T-helper 17 cell (primary cell): ENCODE measurements at places on chromosomes 7 and 10.

GRCh38 chr7:40742270-40742669 lies 607.5 kb downstream of the SUGCT start:
- no peak for DNase-seq

DNA sequence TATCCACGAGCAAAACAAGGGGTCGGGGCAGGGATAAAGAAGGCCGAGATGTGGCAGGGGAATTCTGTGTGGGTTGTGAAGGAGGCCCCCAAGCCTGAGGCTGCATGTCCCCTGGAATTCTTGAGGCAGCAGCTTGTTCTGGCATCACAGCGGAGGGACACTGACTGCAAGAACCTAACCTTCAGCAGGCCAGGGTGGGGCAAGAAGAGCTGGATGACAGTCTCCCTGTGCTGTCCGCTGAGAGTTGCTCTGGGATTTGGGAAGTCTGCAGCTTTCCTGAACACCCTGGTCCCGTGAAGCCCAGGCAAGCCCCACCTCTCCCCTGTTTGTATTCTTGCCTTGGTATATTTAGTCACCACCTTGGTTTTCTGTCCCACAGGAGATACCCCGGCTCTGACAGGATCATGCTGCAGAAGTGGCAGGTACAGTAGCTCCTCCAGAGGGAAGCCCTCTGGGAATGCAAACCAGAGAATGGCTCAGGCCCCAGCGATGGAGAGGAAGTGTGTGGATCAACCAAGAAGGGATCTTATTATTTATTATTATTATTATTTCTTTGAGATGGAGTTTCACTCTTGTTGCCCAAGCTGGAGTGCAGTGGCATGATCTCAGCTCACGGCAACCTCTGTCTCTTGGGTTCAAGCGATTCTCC lies 1.9 kb upstream of the LRRC18 start:
- no peak for DNase-seq

- no peak for DNase-seq
Measured at GRCh38 chr7:156198277-156198676, 386.0 kb upstream of the SHH start.

GRCh38 chr10:37947526-37947925 lies 28.9 kb downstream of the ZNF25 start:
- DNase-seq, result no peak

DNA sequence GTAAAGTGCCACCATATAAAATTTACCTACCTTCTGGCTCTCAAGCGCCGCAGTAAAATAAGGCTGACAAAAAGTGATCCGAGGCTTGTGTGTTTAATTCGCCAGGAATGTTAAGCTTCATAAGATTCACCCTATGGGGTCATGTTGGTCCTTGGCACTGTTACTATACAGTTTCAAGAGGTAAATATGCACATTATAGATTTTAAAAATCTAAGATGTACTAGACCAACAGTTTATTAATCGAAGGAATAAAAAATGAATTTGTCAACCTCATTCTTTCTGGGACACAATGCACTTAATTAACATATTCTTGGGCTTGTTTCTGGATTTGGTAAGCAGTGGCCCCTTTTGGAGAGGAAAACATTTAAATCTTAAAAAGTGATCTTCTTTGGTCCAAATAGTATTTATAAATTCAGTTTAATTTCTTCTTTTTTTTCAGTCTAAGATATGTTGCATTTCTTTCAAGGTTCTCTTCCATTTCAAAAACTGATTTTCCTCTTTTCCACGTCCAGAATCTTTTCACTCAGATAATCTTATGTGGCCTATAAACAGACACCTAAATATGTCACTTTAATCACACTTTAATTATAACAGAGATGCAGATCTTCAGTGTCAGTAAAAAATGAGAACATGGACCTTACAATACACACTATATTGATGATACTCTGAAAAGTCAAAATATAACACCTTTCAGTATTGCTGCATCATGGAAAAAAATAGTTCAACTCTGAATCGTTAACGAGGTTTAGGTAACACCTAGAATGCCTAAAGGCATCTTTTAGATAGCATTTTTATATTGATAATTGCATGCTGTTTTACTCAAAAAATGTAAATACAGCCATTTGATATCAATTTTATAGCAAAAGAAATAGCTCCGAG lies 3.8 kb upstream of the SKIDA1 start:
- no peak for DNase-seq

DNA sequence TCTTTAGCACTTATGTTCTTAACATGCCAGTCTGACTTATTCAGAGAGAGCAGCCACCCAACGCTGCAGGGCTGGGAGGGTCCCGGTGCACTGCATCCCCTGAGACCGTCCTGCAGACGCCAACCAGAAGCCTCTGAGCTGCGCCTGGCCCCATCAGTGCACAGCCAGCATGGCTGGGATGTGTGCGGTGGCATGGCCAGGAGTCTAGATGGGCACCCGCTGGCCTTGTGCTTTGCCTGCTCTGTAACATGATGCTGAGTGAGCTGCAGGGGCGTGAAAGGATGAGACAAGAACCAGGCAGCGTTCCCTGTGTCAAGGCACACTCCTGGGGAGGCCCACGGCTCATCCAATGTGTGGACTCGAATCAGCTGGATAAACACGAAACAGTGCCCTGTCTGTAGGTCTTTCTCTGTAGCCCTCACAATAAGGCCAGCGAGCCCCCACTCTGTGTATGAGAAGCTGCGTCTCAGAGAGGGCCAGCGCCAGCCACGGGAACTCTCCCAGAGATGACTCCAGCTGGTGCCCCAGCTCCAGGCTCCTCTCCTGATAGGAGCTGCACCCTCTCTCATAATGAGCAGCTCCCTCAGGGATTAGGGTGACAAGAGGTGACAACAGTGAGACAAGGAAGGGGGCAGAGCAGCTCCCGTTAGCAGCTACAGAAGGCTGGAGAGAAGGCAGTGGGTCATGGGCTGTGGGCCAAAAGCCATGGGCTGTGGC lies 96.8 kb downstream of the TNS3 start:
- DNase-seq, result no peak

GRCh38 chr10:21525367-21526187 lies at the start of gene SKIDA1:
Gene SKIDA1 (minus strand): TSS chr10:21525682. CDS start chr10:21517822, 7,860 bp downstream.
- DNase-seq, result peak; percentile 53

DNA sequence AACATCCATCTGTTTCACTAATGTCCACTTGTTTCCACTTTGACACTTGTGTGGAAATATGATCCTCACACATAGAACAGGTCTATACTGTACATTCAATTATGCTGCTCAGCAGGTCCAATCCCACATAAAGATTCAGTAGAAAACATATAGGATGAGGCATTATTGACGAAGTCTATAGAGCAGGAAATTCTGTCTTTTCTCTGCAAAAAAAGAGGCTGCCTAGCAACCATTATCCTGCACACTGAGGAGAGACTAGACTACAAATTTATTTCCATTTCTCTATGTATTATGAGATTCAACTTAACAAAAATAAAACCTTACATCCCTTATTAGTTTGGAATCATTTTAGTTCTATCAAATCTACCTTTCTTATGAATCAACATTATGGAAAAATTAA lies 204.6 kb upstream of the POM121L12 start:
- DNase-seq, result no peak

- DNase-seq, result no peak
Measured at GRCh38 chr10:27500886-27501285, 3.2 kb upstream of the RAB18 start.

- no peak for DNase-seq
Measured at GRCh38 chr7:151260883-151261282, 12.4 kb upstream of the SMARCD3 start.

DNA sequence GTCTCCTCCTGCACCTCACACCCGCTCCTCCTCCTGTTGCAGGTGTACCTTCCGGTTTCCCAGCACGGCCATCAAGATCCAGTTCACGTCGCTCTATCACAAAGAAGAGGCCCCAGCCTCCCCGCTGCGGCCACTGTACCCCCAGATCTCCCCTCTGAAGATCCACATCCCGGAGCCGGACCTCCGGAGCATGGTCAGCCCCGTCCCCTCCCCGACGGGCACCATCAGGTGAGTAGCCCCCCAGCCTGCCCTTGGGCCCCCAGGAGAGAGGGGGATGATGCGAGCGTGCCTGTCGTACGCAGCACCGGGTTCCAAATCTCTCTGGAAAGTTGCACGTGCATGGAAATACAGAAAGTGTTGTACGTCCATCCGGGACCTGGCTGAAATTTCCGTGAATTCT lies 34.6 kb upstream of the AP5Z1 start:
- DNase-seq, result no peak

DNA sequence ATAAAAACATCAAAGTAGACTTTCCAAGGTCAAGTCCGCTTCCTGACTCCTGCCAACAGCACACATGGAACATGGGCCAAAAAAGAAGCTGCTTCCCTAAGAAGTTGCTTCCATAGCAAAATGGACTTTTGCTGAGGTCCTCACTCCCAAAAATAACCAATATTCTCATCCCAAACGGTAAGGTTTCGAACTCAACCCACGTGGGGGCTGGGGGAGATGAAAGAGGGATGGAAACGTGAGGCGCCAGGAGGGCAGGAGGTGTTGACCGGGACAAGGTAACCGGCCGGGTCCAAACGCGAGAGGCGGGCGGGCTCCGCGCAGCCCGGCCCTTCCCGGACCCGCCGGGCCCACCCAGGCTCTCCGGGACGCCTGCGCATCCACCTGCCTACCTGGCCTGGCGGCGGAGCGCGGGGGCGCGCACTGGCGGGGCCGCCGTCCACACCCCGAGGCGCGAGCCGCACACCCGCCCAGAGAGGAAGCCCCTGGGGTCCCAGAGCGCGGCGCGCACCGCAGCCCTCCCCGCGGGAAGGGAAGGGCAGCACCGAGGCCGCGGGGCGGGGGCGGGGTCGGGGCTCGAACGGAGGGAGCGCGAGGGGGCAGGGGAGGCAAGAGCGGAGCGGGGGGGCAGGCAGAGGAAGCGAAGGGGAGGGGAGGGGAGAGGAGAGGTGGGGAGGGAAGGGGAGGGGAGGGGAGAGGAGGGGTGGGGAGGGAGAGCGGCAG lies 742 bp downstream of the LMBR1 start:
- DNase-seq, result peak; percentile 61

DNA sequence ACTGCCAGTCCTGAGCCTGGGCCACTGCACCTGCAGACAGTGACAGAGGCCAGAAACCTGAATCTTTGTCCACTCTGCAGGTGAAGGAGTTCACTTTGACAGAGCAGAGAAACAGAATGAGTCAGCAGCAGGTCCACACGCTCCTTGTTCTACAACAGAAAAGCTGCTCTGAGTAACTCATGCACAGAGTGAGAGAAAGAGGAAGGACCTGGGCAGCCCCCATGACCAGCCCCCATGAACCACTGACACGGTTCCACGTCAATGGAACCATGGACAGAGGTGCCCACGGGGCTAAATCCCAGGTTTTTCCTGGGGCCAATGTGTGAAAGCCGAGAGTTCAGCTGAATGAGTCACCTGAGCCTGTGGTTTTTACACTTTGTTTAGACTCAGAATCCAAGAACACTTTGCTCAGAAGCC lies 40.8 kb upstream of the CTBP2 start:
- DNase-seq, result no peak

DNA sequence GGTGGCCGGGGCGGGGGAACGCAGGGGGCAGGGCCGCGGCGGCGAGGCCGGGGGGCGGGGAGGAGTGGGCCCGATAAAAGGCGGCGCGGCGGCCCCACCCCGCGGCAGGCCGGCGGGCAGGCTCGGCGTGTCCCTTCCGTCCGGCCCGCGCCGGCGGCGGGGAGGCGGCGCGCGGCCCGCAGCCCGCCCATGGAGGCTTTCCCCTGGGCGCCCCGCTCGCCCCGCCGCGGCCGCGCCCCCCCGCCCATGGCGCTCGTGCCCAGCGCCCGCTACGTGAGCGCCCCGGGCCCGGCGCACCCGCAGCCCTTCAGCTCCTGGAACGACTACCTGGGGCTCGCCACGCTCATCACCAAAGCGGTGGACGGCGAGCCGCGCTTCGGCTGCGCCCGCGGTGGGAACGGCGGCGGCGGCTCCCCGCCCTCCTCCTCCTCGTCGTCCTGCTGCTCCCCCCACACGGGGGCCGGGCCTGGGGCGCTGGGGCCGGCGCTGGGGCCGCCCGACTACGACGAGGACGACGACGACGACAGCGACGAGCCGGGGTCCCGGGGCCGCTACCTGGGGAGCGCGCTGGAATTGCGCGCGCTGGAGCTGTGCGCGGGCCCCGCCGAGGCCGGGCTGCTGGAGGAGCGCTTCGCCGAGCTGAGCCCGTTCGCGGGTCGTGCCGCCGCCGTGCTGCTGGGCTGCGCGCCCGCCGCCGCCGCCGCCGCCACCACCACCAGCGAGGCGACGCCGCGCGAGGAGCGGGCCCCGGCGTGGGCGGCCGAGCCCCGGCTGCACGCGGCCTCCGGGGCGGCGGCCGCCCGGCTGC lies at the start of gene NANOS1:
Gene NANOS1 (plus strand): TSS at position 102 of the 808 bp plus-strand sequence. CDS start 88 bp downstream, at position 190.
- DNase-seq, result no peak

DNA sequence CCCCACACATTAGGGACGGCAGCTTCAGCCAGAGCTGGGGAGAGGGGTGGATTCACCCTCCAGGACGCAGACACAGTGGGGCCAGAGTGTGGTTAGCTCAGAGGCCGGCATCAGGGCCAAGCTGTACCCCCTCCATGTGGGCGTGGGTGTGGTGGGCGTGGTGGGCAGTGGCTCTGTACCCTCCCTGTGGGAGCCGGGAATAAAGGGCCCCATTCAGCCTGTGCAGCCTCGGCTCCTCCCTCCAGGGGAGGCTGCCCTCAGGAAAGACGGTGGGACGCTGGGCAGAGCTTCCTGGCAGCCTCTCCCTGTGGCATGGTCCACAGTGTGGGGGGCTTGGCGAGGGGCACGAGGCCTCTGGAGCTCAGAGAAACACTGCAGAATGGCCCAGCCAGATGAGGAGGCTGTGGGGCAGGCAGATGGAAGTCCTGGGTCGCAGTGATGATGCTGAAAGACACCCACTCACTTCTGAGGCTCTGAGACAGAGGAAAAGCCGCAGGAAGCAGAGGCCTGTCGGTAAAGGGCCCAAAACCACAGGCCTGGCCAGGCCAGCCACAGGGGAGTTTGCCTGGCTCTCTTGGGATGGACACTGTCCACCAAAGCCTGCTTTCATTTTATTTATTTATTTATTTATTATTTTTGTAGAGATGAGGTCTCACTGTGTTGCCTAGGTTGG lies 108.0 kb downstream of the SH3PXD2A start:
- DNase-seq, result no peak

DNA sequence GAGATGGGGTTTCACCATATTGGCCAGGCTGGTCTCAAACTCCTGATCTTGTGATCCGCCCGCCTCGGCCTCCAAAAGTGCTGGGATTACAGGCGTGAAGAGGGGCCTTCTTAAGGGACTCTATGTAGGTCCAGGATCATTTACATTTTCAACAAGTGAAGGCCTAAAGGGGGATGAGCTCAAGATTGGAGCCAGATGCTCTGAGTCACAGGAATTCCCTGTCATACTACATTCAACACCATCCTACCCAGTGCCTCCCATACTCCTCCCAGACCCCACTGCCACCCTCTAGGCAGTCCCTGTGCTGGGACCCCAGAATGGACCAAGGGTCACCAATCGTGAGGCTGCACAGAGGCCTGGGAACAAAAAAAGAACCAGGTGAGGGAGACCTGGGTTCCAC lies 29.9 kb downstream of the CYTH3 start:
- DNase-seq, result no peak
